Umbilical cord (tissue), 2 donors: ENCODE measurements at places on chromosomes 7 and 10.

- DNase-seq = no peak
Measured at GRCh38 chr10:3002304-3002703, 65.0 kb upstream of the PFKP start.

- peak; percentile 89 for DNase-seq
Measured at GRCh38 chr10:118241229-118242137, 100.6 kb downstream of the FAM204A start.

- no peak for DNase-seq
Measured at GRCh38 chr10:58003945-58004344, 263.7 kb downstream of the IPMK start.

- no peak for DNase-seq
Measured at GRCh38 chr7:142896151-142896550, 10.6 kb upstream of the TRPV6 start.

- DNase-seq = peak; percentile 70
Measured at GRCh38 chr7:116571037-116571436, 46.2 kb downstream of the CAV1 start.

DNA sequence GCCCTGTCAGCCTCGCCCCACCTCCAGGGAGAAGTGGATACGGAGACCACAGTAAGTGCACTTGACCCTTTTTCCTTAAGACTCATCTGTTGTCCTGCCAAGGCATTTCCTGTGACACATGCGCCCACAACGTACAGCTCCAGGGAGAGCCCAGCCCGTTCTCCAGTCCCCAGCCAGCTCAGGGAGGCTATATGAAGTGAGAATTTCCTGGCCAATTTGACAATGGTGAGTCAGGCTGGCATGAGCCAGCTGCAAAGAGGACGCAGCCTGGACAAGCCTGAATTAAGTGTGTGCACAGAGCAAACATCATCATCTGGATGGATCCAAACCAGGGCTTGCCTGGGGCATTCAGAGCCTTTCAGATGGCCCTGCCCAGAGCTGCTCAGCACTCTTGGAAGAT, 244.8 kb downstream of the KCNMA1 start:
- DNase-seq = peak; percentile 11

- peak; percentile 55 for DNase-seq
Measured at GRCh38 chr10:91514787-91515186, 104.6 kb downstream of the HECTD2 start.
